Fibroblast of pulmonary artery (primary cell): ENCODE measurements at places on chromosomes 4 and X.
A peak's percentile ranks its signal among the peaks of the same experiment; 100 is the strongest.

DNA sequence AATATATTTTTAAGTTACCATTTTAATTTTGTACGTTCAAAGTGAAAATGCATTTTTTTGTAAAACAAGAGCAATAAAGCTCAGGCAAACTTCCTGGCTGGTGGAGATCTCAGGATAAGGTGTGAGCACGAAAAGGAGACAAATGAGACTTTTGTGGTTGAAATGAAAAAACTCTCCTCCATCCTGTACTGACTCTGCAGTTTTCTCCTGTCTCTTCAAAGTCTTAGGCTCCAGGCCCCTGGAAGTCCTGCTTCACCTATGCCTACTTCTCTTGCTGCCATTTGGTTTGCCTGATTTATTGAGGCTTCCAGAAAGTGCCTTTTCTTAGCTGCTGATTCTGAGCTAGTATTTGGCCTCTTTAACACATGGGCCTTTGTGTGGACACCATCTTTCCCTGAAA, 77.7 kb downstream of the MAML3 start:
- DNase-seq, result no peak

- peak; percentile 36 for DNase-seq
Measured at GRCh38 chr4:2417765-2418649, at the start of gene ZFYVE28. Gene ZFYVE28 (minus strand): TSS chr4:2418645. CDS start chr4:2418323, 322 bp downstream.

DNA sequence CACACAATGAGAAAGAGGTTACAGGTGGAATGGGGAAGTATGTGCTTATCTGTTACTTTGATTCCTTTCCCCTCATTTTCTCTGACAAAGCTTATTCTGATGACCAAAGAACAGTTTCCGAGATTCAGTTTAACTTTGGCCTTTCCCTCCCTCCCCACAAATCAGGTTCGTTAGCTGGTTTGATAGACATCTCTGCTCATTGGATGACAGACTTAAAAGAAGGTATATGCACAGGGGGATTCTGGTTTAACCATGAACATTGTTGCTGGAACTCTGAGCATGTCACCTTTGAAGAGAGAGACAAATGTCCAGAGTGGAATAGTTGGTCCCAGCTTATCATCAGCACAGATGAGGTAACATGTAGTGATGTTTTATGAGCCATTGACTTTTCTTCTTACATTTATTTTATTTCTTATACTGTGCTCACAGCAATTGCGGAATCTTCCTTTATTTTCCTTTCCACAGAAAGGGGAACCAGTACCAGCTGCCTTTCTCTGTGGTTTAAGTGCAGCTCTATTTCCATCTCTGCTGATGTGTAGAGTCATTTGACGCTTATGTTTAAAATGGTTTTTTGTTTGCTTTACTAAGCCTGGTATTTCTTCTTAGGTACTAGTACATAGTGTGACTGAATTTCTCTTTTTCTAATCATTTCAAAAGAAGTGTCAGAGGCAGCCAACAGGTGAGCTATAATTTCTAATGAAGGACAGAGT, 125.0 kb downstream of the AKAP4 start:
- no peak for DNase-seq

DNA sequence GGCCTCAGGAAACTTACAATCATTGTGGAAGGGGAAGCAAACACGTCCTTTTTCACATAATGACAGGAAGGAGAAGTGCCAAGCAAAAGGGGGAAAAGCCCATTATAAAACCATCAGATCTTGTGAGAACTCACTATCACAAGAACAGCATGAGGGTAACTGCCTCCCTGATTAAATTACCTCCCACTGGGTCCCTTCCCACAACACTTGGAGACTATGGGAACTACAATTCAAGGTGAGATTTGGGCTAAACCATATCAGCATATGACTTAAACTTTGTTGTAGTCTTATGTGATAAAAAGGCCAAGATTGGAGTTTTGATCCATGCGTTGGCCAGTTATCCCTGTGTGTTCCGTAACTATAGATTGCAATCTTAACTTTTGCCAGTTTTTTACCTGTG, 68.3 kb downstream of the C4orf33 start:
- DNase-seq, result no peak

- no peak for DNase-seq
Measured at GRCh38 chr4:139227729-139228404, 50.8 kb upstream of the ELF2 start.

GRCh38 chrX:119410027-119410819, 11.1 kb downstream of the SLC25A43 start:
- peak; percentile 46 for DNase-seq

GRCh38 chrX:65034668-65035445, 58.6 kb upstream of the ZC4H2 start:
- DNase-seq, result peak; percentile 68

GRCh38 chr4:71752383-71753042, 31.4 kb downstream of the GC start:
- DNase-seq, result no peak

DNA sequence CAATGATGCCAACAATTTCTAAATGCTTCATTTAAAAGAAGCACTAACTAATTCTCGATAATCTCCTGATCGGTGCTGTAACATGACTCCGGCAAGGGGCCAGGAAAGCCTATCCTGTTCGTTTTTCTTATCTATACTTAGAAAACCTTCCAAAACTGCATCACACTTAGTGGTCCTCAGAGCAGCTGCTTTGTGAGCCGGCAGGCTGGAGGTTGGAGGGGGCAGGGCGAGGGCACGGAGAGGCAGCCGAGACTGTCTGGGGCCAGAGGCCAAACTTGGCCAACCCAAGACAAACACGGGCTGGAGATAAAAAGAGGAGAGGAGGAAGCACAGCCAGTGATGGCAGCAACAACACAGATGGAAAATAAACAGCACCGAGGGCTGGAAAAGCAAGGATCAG, 455.7 kb downstream of the BCOR start:
- DNase-seq, result no peak

DNA sequence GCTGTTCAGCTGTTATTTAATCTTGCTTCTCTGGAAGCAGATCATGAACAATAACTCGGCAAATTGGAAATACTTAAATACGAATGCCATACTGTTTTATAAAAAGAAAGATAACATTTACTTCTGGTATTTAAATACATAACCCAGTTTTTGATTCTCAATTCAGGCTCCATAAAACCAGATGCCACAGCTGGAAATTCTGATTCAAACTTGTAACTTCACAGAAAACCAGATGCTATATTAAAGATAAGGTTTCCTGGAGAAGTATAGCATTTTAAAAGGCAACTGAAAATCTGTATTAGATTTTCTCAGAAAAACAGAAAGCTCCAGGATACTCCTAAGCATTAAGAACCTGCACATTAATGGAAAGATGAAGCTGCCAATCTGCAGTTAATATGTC, 40.2 kb downstream of the STX18 start:
- DNase-seq, result no peak

DNA sequence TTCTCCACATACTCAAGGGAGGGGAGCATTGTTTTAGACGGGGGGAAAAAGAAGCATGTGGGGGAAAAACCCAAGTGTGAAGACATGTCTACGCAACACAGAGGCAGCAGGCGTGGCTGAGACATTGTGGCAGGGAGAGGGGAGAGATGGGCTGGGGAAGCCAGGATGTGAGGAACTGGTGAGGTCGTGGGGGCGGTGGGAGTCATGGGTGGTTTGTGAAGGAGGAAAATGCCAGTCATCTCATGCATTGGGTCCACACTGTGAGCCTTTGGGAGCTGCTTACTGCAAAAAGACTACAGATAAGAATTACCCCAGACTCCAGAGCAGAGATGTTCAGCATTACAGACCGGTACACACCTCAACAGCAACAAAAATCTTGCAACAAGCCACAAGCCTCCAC, 2.1 kb downstream of the JAKMIP1 start:
- DNase-seq, result no peak

DNA sequence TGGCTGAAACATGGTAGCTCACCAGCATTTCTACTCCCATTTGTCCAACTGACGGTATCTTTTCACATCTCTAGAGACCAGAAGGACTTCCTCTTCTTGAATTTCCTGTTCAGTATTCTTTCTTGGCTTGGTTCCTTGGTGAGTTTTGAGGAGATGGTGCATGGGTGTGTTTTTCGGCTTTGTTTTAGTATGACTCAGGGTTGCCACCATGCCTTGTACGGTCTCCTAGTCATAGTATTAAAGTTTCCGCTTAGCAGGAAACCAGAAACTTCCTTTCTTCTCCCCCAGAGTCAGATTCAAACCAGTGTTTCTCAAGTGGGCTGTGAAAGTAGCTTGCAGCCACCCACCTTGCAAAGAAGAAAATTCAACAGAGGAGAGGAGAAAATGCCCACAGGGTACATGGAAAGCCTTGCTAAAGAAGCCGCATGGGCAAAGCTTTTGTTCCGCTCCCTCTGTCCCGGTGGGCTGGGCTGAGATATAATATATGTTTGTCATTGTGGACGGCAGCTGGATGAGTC, 5.7 kb downstream of the CD99 start:
- DNase-seq, result peak; percentile 93

- DNase-seq, result no peak
Measured at GRCh38 chr4:121873604-121874003, 3.3 kb upstream of the BBS7 start.

GRCh38 chrX:140180585-140180984, 215.3 kb upstream of the CXorf66 start:
- peak; percentile 66 for DNase-seq

DNA sequence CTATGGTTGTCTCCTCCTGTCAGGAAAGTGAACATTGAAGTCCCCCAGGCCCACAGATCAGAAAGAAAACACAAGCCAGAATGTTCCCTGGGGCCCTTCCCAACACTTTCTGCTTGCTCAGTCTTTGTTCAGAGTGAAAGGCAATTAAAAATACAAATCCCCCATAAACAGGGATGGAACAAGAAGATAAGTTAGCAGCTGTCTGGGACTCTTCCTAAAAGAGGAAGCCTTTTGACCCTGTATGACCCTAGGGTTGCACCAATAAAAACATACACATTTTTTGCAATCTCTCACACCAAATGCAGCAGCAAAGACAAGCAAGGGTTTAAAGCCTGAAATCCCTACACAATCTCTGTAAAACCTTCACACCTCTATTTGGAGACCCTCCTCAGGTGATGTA, 22.6 kb downstream of the IRF2 start:
- no peak for DNase-seq

DNA sequence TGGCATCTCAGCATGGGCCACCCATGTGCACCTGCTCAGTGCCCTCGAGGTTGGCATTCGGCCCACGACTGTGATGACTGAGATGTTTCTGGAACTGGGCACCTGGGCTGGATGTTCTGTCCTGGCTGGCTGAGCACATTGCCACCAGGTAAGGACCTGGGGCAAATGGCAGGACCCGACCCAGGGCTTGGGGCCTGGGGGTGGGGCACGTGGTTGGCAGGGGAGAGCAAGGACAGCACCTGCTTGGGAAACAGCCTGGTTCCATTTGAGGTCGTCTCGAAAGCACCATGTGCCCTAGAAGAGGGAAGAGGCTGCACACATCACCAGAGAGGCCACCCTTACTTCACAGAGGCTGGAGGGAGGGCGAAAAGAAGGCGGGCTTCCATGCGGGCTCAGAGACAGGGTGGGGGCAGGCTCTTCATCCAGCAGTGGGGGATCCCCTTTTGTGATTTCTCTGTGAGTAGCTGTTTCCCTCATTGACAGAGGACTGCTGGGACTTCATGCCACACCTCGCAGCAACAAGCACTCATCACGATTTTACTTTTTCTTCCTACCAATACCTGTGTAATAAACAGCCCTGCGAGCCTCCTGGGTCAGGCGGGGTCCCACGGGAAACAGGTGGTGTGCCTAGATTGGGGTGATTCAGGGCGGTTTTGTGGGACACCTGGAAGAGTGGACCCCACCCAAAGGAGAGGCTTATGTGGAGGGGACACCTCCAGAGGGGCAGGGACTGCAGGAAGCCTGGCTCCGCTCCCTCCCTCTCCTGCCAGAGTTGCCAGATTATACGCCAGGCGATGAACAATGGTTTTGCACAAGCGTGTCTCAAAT, 12.0 kb downstream of the TMEM187 start:
- no peak for DNase-seq

- no peak for DNase-seq
Measured at GRCh38 chr4:180296036-180296599, 1947.1 kb upstream of the TENM3 start.

DNA sequence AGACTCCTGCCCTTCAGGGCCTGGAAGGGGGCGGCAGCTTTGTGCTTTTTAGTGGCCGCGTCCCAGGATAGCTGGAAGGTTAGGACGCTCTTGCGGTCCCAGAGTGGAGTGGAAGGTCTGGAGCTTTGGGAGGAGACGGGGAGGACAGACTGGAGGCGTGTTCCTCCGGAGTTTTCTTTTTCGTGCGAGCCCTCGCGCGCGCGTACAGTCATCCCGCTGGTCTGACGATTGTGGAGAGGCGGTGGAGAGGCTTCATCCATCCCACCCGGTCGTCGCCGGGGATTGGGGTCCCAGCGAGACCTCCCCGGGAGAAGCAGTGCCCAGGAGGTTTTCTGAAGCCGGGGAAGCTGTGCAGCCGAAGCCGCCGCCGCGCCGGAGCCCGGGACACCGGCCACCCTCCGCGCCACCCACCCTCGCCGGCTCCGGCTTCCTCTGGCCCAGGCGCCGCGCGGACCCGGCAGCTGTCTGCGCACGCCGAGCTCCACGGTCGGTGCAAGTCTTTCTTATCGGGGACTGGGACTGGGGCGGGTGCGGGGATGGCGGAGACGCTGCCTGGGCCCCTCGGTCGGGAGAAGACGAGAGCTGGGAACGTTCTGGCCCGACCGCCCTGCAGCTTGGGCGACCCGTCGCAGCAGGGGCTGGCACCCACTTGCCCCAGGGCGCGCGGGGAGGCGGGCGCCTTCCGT, at the start of gene EDNRA:
TSS of gene EDNRA (plus strand) at position 207 of the 686 bp plus-strand sequence. CDS start 4,585 bp downstream, outside the sequence.
- peak; percentile 54 for DNase-seq

DNA sequence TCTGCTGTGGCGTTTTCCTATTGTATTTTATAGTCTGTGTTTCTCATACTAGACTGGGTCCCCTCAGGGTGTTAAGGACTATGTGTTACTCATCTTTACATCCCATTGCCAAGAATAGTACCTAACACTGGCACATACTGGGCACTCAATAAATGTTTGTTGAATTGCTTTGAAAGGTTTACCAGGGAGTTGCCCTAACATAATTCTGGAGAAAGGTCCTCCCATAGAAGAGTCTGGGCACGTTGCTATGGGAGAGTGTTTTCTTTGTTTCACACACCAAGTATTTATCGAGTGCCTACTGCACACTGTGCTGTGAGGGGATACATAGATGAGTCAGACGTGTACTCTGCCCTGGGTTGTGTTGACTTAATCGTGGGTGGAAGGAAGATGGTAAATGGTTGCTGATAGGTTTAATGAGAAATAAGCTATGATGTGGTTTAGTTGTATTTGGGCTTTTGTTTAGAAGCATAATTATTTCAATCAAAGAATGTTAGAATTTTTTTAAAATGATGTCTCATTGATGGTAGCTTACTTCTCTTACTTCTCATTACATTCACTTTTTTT, 42.9 kb downstream of the AFF1 start:
- peak; percentile 70 for DNase-seq

DNA sequence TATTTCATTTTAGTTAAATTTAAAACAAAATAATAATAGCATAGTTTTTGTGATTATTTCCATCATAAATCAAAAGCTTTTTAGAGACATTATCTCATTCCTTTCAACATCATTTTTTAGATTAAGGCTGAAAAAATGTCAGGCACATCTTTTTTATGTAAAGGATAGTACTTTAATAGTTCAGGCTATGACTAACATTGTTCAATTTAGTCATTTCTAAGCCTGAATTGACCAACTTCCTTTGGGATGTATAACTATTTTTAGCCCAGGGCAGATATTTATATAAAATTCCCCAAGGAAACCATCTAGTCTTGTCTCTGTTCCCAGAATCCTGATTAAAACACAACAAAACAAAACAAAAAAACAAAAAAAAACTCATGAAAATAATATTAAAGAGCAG, 145.6 kb upstream of the PCDH18 start:
- DNase-seq, result peak; percentile 85
